ENCODE measurements at places on chromosomes 7 and 10.
A peak's percentile ranks its signal among the peaks of the same experiment; 100 is the strongest.

GRCh38 chr10:62990126-62990525, 143.0 kb upstream of the NRBF2 start:
- no peak for DNase-seq

GRCh38 chr7:50431722-50432305, 18.3 kb downstream of the FIGNL1 start:
- no peak for DNase-seq

- DNase-seq: no peak
These were observed 7.1 kb upstream of the PAX2 start for GRCh38 chr10:100738055-100738827.

GRCh38 chr7:94511718-94512117, 2.1 kb downstream of the CASD1 start:
- no peak for DNase-seq

- peak; percentile 4 for DNase-seq
These were observed 4.1 kb upstream of the TAS2R5 start for GRCh38 chr7:141785706-141786552.

GRCh38 chr10:114767986-114768821, 53.4 kb upstream of the FHIP2A start:
- DNase-seq: no peak

Measured in activated CD8-positive, alpha-beta memory T cell treated with anti-CD3 and anti-CD28 coated beads for 4 hours (primary cell).